ENCODE measurements at places on chromosomes 13 and 19. TPM values are rescaled to one million over a fixed set of nuclear protein-coding genes. Genes with fewer than 3 reads are reported as not detected.

KLK12 gene
- 0.31 TPM for polyA plus RNA-seq

ACP7 gene
- 0.21 TPM for polyA plus RNA-seq

SIGLECL1 gene
- polyA plus RNA-seq, result not detected

DNA sequence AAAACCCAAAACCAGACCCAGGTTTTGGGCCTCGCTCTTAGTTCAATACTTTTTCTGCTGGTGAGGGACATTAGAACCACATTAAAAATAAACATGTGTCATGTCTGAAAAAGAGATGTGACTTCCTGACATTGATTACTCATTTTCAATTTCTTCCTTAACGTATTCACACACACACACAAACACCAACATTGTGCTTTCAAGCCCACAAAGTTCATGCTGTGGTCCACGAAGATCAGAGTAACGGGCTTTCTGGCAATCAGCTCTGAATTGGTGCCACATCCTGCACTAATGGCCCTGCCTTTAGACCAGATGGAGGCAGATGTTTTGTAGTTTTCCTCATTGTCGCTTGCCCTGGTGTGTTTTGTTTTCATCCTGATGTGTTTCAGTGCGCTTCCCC, 47.9 kb upstream of the POMP start:
- no peak overlapping the region for H3K27ac ChIP-seq
- H3K36me3 ChIP-seq, result no peaks in the 10 kb centered on the region
- DNase-seq, result no peak
- H3K4me1 ChIP-seq, result peaks cover 12% of the 10 kb centered on the region

DNA sequence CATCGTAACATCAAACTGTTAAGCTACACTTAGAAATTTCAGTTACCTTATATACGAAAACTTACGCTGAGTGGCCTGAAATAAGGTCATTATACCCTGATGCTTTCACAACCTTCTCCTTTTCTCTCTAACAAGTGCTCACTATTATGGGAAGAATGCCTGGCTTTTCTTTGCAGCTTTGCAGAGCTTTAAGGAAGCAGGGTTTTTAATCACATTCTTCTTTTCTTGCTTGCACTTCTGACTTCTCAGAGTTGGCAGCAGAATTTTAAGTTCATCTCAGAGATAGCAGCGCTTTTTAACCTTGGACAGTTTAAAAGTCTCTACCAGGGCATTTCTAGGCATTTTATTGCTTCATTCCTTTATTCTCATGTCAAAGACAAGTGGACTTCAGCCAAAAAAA, 285.1 kb downstream of the SPRY2 start:
- H3K27me3 ChIP-seq, result no peaks in the 10 kb centered on the region
- no peaks in the 10 kb centered on the region for H3K4me1 ChIP-seq
- no peak overlapping the region for H3K27ac ChIP-seq

Measured in left lung (tissue), 14 donors.